ENCODE measurements at places on chromosomes 11 and 22.

- no peak for DNase-seq
Measured at GRCh38 chr11:102926961-102927623, 28.4 kb downstream of the MMP13 start.

- no peak for DNase-seq
Measured at GRCh38 chr11:95778699-95779098, 10.9 kb downstream of the FAM76B start.

GRCh38 chr11:75492181-75492820 lies 33.4 kb downstream of the GDPD5 start:
- peak; percentile 3 for DNase-seq

- DNase-seq, result no peak
Measured at GRCh38 chr11:73163638-73164174, 21.6 kb upstream of the FCHSD2 start.

GRCh38 chr11:118842369-118842768 lies 41.3 kb upstream of the CXCR5 start:
- no peak for DNase-seq

DNA sequence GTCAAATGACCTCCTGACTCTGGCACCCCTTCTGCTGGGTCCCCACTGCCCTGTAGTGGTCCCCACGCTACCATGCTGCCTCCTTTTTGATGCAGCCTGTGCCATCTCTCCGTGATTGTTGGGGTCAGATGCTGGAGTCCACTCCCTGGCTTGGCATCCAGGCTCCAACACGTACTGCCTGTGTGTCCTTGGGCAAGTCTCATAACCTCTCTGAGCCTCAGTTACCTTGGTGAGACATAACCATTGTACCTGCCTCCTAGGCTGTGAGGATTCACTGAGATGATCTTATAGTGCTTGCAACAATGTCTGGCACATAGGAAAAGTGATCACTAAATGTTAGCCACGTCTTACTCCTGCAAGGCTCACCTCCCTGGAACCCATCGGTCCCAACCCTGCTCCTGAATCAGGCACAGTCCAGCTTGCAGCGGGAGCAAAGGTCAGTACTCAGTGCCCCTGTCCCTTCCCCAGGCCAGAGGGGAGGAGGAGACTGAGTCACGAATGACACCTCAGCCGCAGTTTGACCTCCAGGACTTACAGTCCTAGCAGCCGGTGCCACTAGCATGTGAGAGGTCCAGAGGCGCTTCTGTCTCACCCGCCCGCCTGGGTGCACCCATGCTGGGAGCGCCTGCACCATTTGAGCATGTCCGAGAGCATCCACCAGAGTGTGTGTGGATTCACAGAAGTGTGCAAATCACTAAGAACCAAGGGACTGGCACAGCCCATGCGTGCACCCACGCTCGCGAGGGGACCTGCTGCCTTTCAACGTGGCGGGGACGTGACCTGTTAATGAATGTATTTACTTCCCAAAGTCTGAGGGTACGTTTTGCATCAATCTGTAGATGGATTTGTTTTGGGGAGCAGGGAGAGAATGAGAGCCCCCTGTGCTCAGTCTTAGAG lies 3.0 kb upstream of the APOA4 start:
- no peak for DNase-seq

- DNase-seq, result no peak
Measured at GRCh38 chr22:49398646-49399045, 429.0 kb downstream of the BRD1 start.

GRCh38 chr22:22814666-22815396 lies 72.8 kb upstream of the IGLL5 start:
- DNase-seq, result no peak

DNA sequence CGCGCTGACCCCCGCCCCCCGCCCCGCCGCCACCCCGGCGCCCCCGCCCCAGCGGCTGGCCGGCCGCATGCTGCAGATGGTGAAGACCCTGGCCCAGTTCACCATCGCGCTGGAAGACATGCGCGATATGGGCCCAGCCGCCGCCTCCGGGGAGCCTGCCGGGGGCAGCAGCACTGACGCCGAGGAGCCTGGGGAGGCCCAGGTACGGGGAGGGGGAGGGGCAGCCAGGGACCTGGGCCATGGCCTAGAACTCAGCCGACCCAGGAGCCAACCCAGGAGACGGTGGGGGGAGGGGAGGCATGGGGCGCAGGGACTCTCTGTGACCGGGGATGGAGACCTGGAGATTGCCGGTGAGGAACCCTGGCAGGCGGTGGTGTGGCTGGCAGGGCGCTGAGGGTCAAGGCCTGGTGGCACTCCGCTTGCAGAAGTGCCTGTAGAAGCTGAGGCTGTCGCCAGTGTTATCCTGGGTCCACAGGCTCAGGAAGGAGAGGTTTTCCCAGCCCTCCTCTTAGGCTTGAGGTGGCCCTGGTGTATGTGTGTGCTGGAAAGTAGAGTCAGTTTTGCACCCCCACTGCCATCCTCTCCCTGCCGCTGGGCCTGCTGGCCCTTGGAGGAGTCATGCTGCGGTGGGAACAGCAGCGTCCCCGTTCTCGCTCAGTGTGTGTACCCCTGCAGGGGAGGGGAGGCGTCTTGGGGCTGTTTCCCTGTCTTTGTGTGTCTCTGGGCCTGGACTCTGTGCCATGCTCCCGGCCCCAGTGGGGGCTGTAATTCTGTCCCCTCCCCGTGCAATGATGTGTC lies 32.9 kb upstream of the RELT start:
- DNase-seq, result no peak

GRCh38 chr11:16853859-16854258 lies 115.4 kb downstream of the C11orf58 start:
- DNase-seq, result no peak

- no peak for DNase-seq
Measured at GRCh38 chr11:60718524-60719316, 5.8 kb upstream of the MS4A18 start.

- DNase-seq, result no peak
Measured at GRCh38 chr22:29330753-29331152, 15.3 kb upstream of the RASL10A start.

GRCh38 chr11:109972181-109972715 lies 120.9 kb upstream of the ZC3H12C start:
- no peak for DNase-seq

DNA sequence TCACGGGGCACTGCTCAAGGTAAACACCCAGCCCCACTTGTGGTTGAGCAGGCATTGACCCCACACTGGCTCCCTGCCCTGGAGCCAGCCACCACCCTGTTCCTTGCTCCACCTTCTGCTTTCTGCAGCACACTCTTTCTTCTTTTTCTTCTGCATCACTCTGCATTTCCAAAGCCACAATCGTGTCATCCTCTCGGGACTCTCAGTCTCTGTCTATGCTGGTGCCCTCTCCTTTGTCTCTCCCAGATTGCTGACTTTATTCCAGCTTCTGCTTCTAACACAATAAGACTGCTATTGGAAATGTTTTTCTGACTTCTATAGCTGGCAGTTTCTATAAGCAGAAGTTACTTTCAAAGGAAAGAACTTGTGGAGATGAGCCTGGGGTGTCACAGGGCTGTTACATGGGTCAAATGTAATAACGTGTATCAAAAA lies 14.4 kb downstream of the GRAP2 start:
- DNase-seq, result no peak

DNA sequence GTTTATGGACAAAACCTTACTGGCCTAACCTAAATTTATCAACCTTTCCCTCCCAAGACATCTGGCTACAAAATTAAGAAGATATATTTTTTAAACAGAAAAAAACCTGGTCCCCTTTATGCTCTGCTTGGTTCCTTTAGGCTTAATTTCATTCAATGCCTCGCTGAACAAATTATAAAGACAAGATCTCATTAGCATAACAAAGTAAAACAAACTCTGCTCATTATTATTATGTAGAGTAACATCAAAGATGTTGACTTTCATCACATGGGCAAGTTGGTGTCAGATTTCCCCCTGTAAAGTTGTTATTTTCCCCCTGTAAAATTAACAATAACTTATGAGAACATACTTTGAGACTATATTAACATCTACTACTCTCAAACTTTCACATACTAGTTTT lies 11.0 kb downstream of the RRAS2 start:
- no peak for DNase-seq

- DNase-seq, result no peak
Measured at GRCh38 chr22:37276776-37277175, 5.5 kb upstream of the CYTH4 start.

- no peak for DNase-seq
Measured at GRCh38 chr11:959027-959426, 33.4 kb downstream of the AP2A2 start.

- no peak for DNase-seq
Measured at GRCh38 chr11:68053117-68053516, 14.3 kb downstream of the TCIRG1 start.

- no peak for DNase-seq
Measured at GRCh38 chr11:7320306-7320705, 68.6 kb downstream of the SYT9 start.

- DNase-seq, result no peak
Measured at GRCh38 chr11:64924910-64925284, 408 bp downstream of the PPP2R5B start.

- no peak for DNase-seq
Measured at GRCh38 chr11:43575913-43576310, 104.6 kb upstream of the HSD17B12 start.

GRCh38 chr11:122788781-122789535 lies 49.3 kb upstream of the CRTAM start:
- DNase-seq, result no peak

GRCh38 chr22:30392661-30393321 lies 4.0 kb upstream of the SEC14L2 start:
- no peak for DNase-seq

DNA sequence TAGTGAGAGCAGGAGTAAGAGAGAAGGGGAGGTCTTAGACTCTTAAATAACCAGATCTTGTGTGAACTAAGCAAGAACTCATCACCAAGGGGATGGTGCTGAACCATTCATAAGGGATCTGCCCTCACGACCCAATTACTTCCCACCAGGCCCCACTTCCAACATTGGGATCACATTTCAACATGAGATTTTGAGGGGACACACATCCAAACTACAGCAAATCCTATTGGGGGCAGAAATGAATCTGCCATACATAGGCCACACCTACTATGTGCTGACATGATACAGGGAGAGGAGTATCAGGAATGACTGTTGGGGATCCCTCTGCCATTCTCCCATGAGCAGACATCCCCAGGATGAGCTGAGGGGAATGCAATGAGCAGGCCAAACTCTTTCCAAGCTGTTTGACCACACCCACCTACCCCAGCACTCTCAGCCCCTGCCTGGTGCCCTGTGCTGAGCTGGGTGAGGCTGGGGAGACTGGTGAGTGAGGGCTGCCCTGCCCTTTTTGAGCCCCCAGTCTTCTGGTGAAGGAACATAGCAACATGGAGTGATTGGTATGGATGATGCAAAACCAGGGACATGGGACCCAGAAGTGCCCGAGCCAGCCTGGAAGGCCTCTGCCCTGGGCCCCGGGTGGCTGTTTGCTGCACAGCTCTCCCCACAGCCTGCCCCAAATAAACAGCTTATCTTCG lies 1.2 kb upstream of the GTSE1 start:
- DNase-seq, result no peak

- no peak for DNase-seq
Measured at GRCh38 chr22:25395468-25395867, 169.0 kb upstream of the GRK3 start.

- DNase-seq, result no peak
Measured at GRCh38 chr11:104380358-104380757, 216.4 kb upstream of the PDGFD start.

Data from stimulated activated CD8-positive, alpha-beta memory T cell treated with anti-CD3 and anti-CD28 coated beads, Interleukin-15, amount 100 ng/mL, for 24 hours (primary cell).